ENCODE measurements at places on chromosomes 1 and 21.

DNA sequence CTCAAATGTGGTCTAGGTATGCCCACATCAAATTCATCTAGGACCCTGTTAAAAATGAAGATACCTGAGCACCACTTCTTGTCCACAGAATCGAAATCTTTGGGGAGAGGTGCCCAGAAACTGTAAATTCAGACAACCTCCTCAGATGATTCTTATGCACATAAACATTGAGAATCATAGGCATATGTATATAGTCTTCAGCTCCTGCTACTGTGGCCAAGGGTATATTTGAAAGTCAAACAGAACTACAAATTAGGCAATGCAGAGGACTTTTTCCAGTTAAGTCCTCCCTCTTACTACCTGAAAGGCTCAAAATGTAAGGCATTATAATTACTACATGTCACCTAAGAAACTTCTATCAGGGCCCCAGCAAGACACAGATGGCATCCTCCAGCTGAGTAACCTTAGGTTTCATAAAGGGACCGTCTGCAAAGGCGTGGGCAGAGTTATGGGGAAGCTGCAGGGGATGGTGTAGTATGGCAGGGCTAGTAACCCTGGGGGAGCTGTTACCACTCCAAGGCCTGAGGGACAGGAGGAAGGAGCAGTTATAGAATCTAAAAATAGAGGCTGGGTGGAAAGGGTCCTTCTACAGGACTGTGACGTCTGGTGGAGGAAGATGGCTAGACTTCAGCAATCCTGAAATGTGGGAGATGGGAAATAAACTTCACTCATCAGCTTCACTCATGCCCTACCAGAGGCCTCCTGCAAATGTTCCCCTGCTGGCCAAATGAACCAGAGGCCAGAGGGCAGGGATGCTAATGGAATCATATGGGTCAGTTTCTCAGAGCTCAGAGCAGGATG, 46.3 kb downstream of the DAB1 start:
- no peak for DNase-seq

DNA sequence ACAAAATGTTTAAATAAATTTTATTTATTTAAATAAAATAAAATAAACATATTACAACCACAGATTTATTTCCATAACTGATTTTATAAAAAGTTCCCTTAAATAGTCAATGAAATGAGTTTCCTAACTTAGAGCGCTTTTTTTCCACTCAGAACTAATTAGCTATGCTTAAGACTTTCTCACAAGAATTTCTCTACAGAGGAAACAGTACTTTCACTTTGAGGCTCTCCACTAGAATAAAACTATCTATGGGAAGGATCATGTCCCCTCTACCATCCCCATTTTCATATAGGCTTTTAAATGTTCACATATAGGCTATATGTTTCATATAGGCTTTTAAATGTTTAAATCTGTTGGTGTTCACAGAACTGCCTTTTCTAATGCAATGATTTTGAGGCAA, 40.0 kb upstream of the DPH5 start:
- no peak for DNase-seq

- no peak for DNase-seq
These were observed 751 bp downstream of the STUM start for GRCh38 chr1:226549094-226549936.

DNA sequence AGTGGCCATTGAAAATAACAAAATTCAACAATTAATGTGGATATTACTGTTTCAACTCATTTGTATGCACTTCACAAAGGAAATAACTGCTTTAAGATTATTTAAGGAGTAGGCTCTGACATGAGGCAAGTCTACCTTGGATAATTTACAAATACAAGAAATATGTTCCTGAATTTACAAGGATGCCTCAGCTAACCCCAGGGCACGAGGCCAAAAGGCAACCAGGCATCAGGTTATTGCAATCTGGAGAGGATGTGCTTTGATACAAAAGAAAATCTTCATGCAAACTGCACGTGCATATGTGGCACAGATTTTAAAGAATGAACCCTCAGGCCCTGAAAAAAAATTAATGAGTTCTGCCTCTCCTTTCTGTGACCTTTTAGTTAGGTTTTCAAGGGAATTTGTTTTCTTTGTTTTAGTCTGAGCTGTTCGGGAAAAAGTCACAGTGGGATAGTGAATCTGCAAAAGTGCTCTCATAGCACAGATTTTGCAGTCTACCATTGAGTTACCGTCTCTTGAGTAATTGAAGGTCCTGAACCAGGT, 1304.2 kb upstream of the ADGRL4 start:
- DNase-seq, result no peak

- no peak for DNase-seq
These were observed 1018.5 kb downstream of the ADGRL2 start for GRCh38 chr1:82819234-82819633.

Measured in NCI-H524 treated with DMSO at 0.1 percent for 48 hours (cell line).